ENCODE measurements at places on chromosomes 1 and 21. TPM values are rescaled to one million over a fixed set of nuclear protein-coding genes. Genes with fewer than 3 reads are reported as not detected.

The COL6A2 gene
- 515 TPM for total RNA-seq

The RGS8 gene
- not detected for total RNA-seq

The SERPINC1 gene
- total RNA-seq, result not detected

The IFI44L gene
- 8.1 TPM for total RNA-seq

The CLEC20A gene
- total RNA-seq, result 1.8 TPM

The KLHDC7A gene
- total RNA-seq, result 8.1 TPM

The CYP4A22 gene
- 0.47 TPM for total RNA-seq

The TAL1 gene
- total RNA-seq, result 17.2 TPM

The TNFRSF18 gene
- 1.2 TPM for total RNA-seq

The KRTAP7-1 gene
- not detected for total RNA-seq

The LMX1A gene
- 0.12 TPM for total RNA-seq

The PER3 gene
- total RNA-seq, result 12.7 TPM

The KRTAP21-2 gene
- not detected for total RNA-seq

The KIF26B gene
- 81.2 TPM for total RNA-seq

The HSF2BP gene
- 3.0 TPM for total RNA-seq

The PADI1 gene
- not detected for total RNA-seq

The OR6N1 gene
- not detected for total RNA-seq

The FNDC10 gene
- 1.3 TPM for total RNA-seq

The CD48 gene
- 5.5 TPM for total RNA-seq

The NHLH2 gene
- total RNA-seq, result not detected

The SLC6A17 gene
- total RNA-seq, result 0.76 TPM

The KCNE1 gene
- total RNA-seq, result 0.82 TPM
